ENCODE measurements at places on chromosomes 1 and 21.

DNA sequence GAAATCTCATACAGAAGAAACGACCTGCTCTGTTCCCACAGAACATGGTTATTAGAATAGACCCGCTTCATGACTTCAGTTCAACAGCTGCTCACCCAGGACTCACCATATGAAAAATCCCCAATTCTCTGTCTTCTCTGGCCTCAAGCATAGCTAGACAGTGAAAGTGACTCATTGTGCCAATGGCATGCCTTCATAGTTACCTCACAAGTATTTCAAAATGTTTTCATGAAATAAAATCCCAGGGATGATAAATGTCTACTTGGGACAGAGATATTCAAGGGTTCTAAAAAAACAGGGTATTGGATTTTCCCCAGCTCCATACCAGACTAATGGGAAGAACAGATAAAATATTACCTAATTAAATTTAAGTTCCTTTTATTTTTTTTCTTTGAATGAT, 82.3 kb downstream of the NOTCH2 start:
- DNase-seq = no peak

DNA sequence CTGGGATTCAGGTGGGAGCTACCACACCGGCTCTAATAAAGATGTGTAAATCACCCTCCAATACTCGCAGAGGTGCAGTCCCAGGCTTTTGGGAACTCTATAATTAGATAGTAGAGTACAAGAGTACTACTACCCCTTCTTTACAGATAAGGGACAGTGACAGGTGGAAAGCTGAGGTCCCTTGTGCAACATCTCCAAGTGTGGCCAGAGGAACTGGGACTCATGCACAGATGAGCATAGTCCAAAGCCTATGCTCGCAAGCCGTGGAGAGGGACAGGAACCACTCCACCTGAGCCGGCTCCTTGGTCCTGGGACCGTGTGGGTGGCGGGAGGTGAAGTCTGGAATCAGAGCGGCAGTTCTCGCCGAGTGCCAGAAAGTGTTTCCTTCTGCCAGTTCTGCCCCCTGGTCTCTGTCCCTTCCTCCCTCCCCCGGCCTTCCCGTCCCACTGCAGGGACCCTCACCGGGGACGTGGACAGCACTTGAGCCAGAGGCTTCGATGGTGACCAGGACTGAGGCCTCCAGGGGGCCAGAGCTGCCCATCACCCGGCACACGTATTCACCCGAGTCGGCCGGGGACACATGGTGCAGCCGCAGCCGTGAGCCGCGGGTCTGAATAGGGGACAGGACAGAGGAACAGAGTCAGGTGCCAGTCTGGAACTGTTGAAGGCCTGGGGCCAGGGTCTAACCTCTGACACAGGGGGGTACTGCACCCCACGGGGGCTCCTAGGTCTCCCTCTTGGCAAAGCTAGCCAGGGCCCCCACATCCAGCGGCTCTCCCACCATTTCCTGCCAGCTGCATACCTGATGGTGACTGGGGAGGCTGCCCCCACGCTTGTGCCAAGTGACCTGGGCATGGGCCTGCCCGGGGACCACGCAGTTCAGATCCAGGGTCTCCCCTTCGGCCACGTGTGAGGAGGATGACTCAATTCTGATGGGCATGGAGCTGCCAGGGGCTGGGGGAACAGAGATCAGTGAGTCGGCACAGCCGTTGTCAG, 33.9 kb downstream of the LDLRAD2 start:
- DNase-seq = no peak

DNA sequence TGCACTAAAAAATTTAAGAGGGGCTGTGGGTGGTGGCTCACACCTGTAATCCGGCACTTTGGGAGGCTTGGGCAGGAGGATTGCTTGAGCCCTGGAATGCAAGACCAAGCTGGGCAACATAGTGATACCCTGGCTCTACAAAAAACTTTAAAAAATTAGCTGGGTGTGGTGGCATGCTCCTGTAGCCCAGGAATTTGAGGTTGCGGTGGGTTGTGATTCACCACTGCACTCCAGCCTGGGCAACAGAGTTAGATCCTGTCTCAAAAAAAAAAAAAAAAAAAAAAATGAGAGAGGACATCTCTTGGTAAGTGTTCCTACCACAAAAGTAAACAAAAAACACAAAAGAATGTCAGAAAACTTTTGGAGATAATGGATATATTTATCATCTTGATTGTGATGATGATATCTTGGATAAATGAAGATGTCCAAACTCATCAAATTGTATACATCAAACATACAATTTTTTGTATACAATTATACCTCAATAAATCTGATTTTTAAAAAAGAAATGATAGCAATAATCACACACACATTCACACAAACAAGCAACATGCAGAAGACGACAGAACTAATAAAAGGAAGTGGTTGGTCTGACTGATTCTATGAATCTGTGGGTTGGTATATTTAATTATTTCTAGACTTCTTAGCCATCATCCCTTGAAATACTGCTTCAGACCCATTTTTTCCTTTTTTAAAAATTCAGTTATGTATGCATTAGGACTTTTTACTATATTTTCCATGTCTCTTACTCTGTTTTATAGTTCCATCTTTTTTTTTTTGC, 465.9 kb downstream of the PLA2G4A start:
- DNase-seq = no peak

DNA sequence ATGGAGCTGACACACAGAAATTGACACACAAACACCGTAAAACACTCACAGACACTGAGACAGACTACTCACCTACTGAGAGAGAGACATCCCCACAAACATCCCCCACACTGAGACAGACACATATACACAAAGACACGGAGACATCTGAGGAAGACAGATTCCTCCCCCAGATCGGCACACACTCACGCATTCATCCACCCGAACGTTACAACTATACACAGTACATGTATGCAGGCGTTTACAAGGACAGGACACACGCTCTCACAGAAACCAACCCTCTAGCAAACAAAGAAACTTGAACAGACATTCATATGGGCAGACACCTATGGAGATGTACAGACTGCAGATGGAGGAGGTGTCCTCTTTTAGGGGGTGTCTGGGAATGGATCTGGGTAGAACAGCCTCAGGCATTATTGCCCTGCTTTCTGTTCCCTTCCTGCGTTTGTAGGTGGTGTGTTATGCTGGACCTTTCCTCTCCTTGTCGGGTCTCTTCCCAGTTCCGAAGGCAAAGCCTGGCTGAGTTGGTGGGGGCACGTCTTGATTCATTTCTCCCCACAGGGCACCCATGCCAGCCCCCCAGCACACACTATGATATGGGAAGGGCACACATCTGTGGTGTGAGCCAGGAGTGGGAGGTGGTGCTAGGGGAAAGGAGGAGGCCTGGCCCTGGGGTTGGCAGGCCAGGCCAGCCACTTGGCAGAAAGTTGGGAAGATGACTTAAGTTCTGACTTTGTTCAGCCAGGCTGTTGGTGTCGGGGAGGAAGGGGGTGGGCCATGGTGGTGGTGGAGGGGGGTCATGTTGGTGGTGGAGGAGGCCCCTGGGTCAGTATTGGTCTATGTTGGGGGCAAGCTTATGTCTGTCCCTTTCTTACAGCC, 1.5 kb downstream of the KIRREL1 start:
- DNase-seq = no peak

DNA sequence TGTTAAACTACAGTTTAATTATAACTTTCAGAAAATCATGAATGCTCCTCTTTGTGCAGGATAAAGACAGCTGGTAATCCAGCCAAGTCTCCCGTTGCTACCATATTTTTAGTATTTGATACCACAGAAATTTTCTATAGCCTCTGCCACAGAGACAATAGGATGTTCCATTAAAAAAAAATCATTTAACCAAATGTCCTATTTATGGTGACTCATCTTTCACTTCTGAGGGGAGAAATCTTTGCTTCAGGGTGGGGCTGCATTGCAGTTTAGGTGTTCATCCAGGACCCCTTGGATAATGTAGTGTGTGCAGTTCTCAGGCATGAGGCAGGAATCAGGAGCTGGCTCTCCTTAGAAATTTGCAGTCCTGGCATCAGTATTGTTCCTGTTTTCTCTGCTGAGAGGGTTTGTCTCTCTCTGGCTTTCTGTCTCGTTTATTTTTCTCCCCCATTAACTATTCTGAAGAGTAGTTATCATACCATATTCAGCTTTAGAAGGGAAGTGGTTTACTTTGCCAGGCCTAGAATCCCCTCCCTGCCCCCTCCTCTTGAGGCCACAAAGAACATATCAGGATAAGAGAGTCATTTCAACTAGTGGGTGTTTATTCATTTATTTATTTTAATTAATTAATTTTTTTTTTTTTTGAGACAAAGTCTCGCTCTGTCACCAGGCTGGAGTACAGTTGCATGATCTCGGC, 3.1 kb downstream of the PRUNE1 start:
- DNase-seq = no peak

- no peak for DNase-seq
Observed at GRCh38 chr1:29845910-29846309, 609.6 kb downstream of the PTPRU start.
